Aorta (tissue), 5 donors: ENCODE measurements at places on chromosomes 16 and 17.

DNA sequence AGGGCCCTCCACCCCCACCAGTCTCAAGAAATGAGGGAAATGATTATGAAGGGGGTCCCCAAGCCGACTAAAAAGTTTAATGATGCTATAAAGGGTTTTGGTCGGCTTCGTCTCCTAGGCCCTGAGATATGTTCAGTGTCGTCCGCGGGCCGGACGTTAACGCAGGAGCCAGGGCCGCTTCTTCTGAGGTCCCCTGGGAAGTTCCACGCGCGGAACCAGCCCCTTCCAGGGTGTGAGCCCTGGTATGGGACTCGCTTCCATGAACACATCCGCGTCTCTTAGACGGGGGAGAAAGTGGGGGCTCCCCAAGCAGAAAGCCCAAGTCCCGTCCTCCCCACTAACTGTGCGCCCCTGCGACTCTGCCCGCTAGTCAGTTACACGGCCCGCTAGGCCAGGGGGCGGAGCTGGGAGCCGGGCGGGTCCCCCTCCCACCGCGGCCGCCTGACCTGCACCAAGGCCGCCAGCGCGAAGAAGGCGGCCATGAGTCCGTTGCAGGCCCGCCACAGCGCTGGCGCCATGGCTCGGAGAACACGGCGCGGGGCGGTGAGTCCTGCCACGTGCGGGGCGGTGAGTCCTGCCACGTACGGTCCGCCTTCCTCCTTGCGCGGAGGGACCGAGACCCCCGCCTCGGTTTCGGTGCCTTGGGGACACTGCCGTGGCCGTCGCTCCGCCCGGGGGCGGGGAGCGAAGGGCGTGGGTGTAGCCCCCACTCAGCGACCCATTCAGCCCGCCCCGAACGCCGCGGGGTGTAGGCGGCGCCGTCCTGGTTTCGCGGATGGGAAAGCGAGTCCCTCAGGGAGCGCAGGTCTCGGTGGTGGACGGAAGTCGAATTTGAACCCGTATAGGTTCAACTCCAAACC lies at the start of gene TMEM220:
Gene TMEM220 (minus strand): TSS at position 690 of the 860 bp plus-strand sequence. CDS start 172 bp downstream, at position 518.
- DNase-seq: peak; percentile 88

GRCh38 chr17:37259030-37259735 lies 116.6 kb upstream of the C17orf78 start:
- no peak for DNase-seq

DNA sequence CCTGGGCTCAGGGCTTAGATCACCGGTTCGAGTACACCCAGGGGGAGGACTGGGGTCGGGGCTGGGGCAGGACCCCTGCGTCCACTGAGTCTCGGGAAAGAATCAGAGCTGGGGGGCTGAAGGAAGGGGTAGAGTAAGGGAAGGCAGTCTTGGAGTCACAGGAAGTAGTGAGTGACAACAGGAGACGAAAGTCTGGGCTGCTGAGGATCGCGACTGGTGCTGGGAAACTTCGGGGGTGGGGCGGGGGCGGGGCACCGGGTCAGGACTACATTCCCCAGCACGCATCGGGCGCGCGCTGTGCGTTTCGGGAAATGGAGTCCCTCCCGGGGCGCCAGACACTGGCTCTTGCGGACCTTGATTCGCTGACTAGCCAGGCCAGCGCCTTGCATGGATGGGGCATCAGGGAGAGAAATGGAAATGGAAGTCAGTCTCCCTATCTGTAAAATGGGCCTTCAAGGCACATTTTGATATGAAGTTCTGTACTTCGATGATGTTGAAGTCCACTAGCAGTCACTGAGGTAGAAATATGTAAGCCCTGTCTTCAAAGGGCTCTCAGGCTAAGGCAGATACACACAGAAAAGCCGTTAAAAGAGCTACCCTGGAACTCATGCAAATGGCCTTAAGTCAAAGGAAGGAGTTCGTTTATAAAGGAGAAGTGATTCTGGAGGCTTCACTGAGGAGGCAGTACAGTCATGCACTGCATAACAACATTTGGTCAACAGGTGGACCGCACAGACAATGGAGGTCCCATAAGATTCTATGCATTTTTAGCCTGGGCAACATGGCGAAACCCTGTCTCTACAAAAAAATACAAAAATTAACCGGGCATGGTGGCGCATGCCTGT lies 697 bp downstream of the CTF1 start:
- peak; percentile 97 for DNase-seq

DNA sequence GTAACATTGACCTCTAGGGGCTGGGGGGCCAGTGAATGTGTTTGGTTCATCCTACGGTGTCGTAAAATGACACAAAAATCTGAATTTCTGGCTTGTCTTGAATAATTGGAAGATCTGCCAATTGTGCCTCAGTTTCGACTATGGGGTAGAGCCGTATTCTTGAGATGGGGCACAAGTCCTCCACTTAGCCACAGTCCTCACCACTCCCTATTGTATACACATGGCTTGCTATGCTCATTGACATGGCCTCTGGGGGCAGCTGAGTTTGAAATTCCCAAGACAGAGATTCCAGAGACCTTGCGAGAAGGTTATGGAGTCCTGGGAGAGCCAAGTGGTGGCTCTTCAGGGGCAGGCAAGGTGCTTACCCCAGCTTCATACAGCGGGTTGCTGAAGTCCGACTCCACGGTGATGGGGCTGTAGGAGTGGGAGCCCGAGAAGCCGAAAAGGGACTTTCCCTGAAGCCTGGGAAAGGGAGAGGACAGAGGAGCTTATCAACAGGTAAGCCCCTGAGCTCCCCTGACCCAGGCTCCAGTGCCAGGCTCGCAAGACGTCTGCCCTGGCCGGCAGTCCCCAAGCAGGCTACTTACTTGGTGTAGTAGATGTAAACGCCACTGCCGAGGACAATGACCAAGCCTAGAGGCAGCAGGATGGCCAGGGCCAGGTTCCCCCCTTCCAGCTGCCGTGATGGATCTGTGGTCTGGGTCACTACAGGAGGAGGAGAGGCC lies 9.0 kb upstream of the CDIPT start:
- no peak for DNase-seq

DNA sequence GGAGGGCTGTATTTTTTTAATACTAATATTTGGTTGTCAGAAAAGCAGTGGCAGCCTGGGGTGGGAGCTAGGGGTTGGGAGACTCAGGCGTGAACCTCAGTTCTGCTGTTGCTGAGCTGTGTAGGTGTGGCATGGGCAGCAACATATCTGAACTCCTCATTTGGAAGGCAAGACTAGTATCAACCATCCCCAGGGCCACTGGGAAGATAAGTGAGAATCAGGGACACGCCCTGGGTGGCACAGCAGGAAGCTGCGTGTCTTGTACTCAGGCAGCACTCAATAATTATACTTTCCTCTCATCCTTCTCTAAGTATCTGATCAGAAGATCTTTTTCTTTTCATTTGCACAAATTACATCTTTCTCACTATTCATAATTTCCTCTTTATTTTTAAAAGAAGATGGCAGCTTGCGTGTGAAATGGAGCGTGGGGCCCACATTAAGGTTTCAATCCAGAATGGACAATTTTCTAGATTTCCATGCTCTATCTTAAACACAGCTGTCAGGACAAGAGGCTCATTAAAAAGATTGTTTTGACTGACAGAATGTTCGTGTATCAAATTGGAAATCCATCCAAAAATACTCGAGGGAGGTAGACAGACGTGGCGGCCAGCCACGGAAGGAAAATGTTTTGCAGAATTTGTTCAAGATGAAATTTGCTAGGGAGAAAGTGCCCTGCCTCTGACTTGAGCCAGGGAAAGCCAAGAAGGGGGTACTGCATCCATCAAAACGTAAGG lies 121.1 kb downstream of the CPPED1 start:
- no peak for DNase-seq

DNA sequence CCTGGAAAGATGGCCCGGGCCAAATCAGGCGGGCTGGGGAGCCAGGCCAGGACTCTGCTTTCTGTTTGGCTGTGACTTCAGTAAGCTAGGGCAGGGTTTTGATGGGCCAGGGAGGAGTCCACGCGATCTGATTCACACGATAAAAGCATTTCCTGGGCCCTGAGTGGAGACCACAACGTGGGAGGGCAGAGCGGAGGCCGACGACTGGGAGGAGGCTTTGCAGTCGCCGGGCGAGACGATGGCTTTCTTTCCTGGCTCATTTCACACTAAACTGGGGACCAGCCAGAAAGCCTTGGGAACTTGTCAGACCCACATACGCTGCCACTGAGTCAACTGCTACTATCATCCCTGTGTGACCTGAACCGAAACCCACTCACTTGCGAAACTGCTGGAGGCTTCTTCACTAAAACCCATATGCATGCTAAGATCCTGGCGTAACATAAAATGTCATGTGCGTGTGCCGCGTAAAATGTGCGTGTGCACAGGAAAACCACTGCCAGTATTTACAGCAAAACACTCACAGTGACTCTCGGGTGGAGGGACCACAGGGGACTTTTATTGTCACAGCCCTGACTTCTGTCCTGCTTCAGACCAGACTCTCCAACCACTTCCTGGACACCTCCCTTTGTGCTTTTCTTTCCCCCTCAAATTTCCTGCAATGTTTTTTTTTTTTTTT lies 14.2 kb upstream of the RHBDF2 start:
- DNase-seq: peak; percentile 90

DNA sequence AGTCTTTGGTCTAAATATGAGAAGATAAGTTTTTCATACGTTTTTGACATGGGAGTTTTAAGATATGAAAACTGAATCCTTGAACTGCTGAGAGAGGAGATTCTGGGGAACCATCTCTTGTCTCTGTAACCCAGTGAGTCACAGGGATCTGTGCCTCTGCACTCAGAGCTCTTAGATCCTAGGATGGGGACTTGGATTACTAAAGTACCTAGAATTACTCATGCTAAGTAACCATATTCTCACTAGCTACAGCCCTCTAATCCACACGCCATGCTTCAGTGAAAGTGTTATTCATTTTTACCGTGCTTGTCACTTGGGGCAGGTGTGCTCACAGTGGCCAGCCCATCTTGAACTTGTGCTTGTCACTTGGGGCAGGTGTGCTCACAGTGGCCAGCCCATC lies 2.0 kb downstream of the MRM3 start:
- no peak for DNase-seq

DNA sequence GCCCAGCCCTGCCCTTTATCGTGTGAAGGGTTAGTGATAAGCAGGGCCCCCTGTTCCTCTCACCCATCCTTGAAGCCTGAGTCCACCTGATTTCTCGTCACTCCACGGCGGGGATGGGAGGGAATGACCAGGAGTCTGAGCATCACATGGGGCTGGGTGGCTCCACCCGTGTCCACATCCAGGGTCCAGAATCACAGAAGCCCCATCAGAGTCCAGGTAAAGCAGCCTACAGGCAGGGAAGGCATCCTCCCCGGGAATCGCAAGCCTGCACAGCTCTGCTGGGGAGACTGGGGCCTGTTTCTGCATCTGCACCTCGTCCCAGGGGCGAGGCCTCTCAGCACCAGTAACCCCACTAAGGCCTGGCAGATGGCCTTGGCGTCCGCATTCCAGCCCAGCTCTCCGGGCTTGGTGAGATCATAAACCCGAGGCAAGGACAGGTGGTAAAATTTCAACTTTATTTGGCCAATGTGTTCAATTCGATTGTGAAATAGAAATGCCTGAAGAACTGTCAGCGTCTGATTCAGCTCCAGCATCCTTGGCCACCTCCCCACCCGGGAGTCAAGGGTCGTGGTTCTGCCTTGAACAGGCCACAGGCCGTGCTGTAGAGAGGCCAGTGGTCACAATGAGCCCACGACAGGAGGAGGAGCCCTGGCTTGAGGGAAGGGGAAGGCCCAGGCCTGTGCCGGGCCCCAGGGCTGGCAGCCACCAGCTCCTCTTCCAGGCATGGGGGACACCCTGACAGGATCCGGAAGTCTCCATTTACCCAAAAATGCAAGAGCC lies 8.1 kb upstream of the PPP1R27 start:
- DNase-seq: no peak

DNA sequence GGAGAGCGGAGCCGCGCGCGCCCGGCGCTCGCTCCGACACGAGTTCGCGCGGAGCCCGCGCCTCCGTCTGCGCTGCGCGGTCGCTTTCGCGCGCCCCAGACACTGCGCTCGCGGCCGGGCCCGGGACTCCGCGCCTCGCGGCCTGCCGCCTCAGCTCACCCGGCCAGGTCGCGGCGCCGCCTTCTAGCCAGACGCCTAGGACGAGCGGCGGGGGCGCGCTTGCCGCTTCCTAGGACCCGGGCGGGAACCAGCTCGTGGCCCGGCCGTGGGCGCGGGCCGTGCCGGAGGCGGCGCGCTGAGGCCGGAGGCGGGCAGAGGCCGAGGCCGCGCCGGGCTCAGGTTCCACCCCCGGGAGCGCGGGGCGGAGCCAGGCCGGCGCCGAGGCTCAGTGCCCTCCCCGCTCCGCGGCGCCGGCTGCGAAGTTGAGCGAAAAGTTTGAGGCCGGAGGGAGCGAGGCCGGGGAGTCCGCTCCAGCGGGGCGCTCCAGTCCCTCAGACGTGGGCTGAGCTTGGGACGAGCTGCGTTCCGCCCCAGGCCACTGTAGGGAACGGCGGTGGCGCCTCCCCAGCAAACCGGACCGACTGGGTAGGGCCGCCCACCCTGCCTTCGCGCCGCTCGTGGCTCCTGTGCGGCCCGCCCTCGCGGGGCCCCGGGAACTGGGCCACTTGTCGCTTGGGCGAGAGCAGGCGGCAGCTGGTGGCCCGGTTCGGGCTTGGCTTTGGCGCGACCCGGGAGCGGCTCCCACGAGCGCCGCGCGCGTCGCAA lies at the start of gene SPHK1:
Gene SPHK1 (plus strand): TSS at position 388 of the 765 bp plus-strand sequence. CDS start 1,036 bp downstream, outside the sequence.
- DNase-seq: peak; percentile 86
